Liver (tissue), 10 donors: ENCODE measurements at places on chromosomes 11 and 22.

DNA sequence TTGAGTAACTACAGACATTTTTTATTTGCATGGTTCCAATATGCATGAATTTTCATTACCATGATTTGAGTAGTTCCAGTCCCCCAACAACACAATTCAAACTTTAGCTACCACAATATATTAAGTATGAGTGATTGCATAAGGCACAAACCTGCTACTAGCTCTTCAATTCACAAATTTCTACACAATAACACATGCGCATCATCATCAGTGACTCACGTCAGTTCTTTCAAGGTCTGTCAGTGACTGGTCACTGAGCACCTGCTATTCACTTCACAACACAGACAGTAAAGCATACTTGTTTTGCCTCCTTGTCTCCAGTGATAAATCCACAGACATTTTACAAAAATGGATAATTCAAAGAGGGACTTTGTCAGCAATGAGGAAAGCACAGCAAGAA is 435.1 kb upstream of the CCDC90B start:
- no peak for DNase-seq

- DNase-seq = no peak
Measured at GRCh38 chr11:116551576-116551975, 221.2 kb downstream of the BUD13 start.

GRCh38 chr11:31487848-31488247 is 21.6 kb downstream of the IMMP1L start:
- no peak for DNase-seq

- DNase-seq = peak; percentile 25
Measured at GRCh38 chr11:69339041-69339733, 45.2 kb downstream of the MYEOV start.

GRCh38 chr22:47047321-47048122 is 285.1 kb downstream of the TBC1D22A start:
- no peak for DNase-seq
